ENCODE measurements at places on chromosomes 2 and 18.

DNA sequence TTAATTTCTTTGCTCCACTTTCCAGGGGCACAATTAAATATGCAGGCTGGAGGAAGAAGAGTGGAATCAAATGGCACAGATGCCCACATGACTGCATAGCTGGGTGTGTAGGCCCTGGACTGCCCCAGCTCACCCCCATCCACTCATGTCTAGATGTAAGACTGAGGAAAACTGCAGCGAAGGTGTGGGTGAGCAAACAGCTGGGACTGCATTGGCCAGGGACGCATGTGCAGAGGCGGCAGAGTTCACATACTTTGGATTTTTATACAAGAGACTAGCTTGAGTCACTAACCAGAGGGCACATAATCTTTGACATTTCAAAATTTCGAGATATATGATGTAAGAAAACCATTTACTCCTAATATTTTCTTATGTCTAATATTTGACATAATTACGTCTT, 60.1 kb downstream of the SPIRE1 start:
- no peak for DNase-seq

- DNase-seq, result no peak
Observed at GRCh38 chr2:25374827-25375226, 33.1 kb upstream of the DNMT3A start.

- DNase-seq, result no peak
Observed at GRCh38 chr2:68732036-68732932, 2.3 kb upstream of the ARHGAP25 start.

GRCh38 chr2:41962922-41963622, 84.7 kb upstream of the PKDCC start:
- no peak for DNase-seq

DNA sequence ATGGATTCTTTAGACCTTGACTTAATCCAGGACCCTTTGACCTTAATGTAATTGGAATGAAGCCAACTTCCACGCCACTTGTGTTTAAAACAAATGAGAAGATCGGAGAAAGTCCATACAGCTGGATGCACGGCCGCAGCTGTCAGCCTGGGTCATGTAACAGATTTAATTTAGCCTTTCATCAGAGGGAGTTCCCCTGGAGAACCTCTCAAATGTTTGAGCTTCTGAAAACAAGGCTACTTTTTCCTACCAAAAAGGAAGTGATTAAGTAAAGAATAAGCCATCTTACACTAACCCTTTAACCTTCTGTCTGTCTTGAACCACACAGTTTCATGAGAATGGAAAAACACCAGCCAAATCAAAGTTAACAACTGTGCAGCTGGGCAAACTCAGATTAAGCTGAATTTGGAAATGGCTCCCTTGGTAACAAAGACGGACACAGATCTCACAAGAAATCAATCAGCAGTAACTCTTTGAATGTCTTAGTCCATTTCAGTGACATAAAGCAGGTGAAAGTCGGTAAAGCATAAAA, 103.6 kb downstream of the DOCK10 start:
- DNase-seq, result no peak

GRCh38 chr2:171824086-171824485, 70.0 kb downstream of the SLC25A12 start:
- no peak for DNase-seq

GRCh38 chr2:82395531-82395930, 2063.5 kb downstream of the SUCLG1 start:
- DNase-seq, result no peak

GRCh38 chr2:64930258-64930671, 58.9 kb upstream of the SLC1A4 start:
- no peak for DNase-seq

GRCh38 chr2:8174641-8175257, 507.1 kb upstream of the ID2 start:
- no peak for DNase-seq

- DNase-seq, result no peak
Observed at GRCh38 chr2:54387059-54387991, 68.8 kb upstream of the SPTBN1 start.

GRCh38 chr2:23541503-23542229, 156.7 kb downstream of the KLHL29 start:
- DNase-seq, result peak; percentile 86

GRCh38 chr2:170824526-170825015, 7.9 kb downstream of the GAD1 start:
- DNase-seq, result no peak

DNA sequence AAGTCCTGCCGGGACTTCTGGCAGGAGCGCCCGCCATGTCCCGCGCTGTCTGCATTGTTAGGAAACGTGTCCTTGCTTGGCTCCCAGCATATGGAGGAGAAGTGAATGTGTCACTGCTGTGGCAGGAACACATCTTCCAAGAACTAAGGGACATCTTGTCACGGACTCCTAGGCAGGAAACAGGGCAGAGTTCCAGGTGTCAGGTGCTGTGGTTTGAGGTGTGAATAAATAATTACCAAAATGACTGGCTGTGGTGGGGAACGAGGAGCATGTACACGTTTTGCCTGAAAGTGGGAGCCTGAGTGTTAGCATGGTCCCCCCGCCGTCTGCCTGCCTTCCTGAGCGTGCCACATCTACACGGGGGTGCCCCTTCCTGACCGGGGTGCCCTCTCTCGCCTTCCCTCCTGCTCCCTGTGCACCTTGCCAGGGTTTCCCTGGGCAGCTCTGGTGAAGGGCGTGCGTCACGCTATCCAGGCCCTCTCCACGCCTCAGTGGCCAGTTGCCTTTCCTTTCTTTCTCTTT, 237.5 kb downstream of the LDLRAD4 start:
- DNase-seq, result no peak

DNA sequence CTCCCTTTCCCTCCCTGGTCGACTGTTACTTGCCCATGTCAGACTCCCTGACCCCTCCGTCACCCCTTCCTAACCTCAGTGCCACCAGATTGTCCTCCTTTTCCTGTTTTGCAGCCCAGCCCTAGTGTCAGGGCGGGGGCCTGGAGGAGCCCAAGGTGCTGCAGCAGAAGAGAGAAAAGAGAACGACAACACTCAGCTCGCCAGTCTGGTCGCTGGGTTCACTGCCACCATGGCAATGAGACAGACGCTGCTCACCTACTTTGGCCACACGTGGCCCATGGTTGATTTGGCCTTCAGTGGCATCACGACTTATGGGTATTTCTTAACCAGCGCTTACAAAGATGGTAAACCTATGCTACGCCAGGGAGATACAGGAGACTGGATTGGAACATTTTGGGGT, 108.4 kb upstream of the RMDN2 start:
- DNase-seq, result no peak

DNA sequence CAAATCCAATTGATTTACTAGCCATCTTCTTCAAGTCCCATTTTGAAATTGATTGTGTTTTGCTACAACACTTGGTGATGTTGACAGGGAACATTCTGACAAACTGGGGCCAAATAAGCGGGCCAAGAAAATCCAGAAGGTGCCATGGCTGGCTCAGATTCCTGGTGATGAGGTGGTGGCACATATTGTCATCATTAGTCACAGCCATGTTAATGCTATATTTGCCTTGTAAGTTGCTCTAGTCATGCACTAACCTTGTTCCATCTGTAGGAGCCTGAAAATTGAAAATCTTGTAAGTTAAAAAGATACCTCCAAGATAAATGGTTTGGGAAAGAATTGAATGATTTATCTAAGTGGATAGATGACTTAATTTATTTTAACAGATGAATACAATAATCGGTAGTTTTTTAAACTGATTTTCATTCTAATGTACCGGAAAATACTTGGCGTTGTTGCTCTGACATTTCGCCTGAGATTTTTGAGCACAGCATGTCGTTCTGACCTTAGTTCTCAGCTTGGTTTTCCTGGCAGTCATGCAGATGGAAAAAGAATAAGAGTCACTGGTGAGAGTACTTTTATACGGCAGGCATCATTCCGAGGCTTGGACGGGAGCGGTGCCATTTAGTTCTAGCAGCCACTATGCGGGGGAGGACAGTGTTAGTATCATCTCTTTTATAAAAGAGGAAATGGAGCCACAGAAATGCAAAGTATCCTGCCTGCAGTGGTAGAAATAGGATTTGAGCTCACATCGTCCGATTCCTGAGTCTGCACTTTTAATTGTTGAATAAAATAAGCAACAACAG, 133.9 kb downstream of the ZNF532 start:
- no peak for DNase-seq

GRCh38 chr18:45935591-45936335, 31.4 kb downstream of the EPG5 start:
- no peak for DNase-seq

DNA sequence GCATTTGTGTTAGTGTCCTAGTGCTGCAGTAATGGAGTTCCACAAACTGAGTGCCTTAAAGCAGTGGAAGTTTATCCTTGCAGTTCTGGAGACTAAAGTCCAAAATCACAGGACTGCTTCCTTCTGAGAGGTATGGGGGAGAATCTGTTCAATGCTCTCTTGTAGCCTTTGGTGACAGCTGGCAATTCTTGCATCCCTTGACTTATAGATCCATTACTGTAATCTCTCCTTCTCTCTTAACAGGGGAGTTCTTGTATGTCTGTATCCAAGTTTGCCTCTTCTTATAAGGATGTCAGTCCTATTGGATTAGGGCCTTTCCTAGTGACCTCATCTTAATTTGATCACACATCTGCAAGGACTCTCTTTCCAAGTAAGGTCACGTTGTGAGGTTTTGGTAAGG, 69.9 kb downstream of the XRCC5 start:
- DNase-seq, result no peak

GRCh38 chr2:161233858-161234431, 73.7 kb downstream of the TANK start:
- DNase-seq, result no peak

GRCh38 chr2:182280118-182280517, 146.7 kb downstream of the PDE1A start:
- DNase-seq, result no peak

Measured in NCI-H2081 (cell line).